ENCODE measurements at places on chromosomes 1 and 21. TPM values are rescaled to one million over a fixed set of nuclear protein-coding genes. Genes with fewer than 3 reads are reported as not detected.

GRCh38 chr1:205074513-205074912 is 9.7 kb downstream of the TMEM81 start:
- no peak for DNase-seq

DNA sequence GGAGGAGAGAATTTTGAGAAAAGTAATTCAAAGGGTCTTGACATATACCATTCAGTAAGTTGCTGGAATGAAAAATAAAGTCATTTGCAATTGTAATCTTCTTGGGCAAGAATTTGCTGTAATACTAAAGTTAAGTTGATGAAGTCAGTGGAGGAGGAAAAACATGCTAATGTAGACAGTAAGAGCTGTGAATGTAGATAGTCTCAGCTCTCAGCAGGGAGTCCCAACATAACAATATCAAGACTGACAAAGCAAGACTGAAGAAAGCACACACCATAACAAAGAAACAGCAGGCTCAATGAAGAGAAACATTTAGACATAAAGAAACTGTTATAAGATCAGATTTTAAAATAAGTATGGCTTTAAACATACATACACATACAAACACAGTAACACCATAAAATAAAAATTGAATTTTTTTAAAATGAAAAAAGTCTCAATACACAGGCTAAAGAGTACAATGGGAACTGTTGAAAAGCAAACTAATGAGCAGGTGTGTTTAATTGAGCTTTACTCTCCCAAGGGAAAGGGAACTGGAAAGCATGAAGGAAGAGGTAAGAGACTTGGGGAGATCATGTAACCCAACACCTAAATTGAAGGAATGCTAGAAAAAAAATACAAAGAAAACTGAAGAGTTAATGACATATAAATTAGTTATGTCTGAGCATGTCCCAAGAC is 336.3 kb upstream of the NCAM2 start:
- DNase-seq: no peak

DNA sequence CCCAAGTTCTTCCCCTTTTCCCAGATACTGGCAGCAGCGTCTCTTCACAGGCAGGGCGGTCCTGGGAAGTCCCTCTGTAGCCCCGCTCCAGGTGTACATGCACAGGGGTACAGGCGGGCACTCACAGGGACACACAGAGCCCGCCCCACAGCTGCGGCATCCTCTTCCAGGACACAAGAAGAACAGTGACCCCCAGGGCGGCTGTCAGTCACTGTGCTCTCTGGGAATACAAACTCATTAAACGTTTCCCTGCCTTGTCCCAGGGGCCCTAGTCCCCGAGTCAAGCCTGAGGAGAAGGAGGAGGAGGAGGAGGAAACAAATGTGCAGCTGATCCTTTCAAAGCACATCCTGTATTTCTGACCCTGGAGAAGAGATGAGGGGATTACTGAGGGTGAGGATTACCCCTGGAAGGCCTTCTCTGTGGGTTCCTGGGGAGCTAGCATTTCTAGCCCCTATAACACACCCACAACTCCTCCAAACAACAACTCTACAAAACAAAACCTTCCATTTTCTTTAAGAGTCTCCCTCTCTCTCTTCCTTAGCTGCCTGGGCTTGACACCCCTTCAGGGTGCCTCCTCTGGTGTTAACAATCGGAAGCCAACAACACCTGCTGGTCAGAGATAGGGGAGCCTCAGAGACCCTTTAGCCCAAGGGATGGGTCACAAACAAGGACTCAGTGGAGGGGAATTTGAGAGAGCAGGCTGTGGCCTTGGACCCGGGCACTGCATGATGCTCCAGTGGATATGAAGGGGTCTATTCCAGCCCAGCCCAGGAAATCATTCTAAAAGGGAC is 28.4 kb upstream of the DMBX1 start:
- DNase-seq: no peak

GRCh38 chr1:114043054-114043453 is 63.8 kb downstream of the OLFML3 start:
- no peak for DNase-seq

Gene SLAMF9
- total RNA-seq: not detected

DNA sequence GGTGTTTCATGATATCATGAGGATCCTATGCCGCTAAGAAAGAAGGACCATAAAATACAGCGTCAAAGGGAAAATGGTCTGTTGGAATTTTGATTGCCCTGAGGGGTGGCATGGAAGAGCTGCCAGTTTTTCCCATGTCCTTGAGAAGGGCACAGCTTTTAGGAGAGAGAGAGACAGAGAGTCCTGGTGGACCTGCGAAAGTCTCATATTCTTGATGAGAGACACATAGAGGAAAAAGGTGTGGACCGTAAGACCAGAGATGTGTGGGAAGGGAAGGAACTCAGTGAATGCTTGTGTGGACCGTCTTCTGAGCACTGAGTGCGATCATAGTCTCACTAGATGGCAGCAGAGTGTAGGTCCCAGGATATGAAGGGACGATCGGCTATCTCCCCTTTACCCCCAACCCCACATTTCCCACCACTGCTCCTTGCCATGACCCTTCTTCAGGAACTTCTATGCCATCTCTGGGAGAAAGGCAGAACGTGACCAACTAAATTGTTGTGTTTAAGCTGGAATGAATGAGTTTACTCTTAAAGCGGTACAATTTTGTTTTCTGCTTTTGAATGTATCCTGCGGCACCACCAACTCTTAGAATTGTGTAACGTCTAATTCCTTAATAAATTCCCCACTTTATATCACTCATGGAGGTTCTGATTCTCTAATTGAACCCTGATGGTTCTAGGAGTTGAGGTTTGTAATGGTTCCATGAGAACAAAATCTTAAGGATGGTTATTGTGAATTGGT is 117.7 kb downstream of the CTH start:
- peak; percentile 45 for DNase-seq

DNA sequence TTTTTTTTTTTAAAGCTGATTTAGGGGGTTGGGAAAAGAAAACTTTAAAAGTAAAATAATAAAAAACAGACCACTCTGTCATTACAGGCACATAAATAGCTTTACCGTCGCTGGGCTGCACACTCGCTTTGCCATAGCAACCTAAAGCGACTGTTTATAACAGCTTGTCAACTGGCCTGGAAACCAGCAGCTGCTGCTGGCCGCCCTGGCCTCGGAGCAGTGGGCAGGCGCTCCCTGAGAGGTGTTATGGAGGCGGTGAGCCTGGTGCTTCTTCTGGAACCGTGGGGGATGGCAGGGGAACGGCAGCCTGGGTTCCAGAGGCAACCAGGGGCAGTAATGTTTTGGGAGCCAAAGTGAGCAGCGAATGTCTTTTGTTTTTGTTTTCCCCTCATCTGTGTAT is 45.7 kb downstream of the ATP2B4 start:
- no peak for DNase-seq

GRCh38 chr1:228810878-228811711 is 75.8 kb downstream of the RHOU start:
- DNase-seq: no peak

DNA sequence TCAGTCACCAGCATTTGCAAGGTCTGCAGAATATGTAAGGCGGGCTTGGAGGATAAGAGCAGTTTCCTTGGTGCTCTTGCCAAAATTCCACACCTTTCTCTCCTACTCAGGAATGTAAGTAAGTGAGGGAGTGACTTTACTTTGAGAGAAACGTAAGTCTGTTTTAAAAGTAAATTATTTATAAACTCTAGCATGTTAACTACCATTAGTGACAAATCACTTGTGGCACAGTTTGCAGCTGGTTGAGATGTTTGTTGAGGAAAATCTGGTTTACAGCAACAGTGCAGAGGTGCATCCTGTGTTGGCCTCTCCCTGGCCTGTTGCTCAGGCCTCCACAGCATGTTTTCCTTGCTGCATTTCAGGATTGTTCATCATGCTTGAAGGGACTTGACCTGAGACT is 8.5 kb downstream of the CGN start:
- no peak for DNase-seq

DNA sequence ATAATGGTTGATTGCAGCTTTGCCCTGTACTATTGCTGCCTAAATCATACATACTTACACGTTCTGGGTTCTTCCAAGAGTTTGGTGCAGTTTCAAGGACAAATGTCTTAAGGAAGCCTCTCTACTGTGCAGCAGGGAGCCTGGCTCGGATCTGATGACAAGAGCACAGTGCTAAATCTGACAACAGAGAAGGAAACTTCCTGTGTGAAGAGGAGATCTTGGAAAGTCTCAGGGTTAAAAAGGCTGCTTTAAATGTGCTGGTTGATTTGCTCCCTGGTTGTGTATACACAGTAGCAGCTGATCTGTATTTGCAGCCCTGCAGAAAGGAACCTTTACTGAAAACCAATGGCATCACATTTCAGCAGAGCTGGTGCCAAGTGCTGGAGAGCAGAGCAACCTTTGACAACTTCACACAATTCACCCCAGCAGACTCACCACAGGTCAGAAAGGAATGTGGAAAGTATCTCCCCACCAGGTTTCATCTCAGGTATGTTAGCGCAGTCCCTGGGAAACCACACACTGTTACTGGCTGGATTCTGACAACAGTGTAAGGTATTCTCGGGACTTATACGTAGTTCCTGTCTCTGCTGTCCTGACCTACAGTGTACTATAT is 355.0 kb upstream of the ESRRG start:
- DNase-seq: no peak

- DNase-seq: no peak
Measured at GRCh38 chr1:151729157-151729965, 8.0 kb downstream of the RIIAD1 start.

Data from M059J (cell line).